ENCODE measurements at places on chromosomes 5 and 9.
A peak's percentile ranks its signal among the peaks of the same experiment; 100 is the strongest.

DNA sequence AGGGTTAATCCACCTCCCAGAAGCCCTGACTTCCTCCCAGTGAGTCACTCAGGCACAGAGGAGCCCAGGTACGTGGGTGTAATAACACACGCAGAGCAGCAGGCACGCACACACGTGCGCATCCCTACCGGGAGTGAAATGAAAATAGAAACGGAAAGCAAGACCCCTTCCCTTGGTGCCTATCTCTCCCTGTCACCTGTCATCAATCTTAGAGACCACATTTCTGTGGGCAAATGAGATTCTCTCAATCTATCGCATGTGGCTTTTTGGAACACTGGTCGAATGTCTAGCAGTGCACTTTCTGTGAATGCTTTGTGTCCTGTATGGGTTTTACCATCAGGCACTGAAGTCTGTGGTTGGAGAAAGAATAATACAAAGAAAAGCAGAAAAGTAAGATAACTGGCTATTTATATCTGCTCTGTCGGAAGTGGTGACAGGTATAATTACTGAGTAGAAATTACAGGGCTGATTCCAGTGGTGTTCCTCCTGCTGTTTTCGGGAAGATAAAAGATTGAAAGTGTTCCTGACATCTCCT is 137.7 kb upstream of the GRIA1 start:
- no peak for DNase-seq

GRCh38 chr5:138611678-138612218 is 36.5 kb upstream of the HSPA9 start:
- DNase-seq = no peak

DNA sequence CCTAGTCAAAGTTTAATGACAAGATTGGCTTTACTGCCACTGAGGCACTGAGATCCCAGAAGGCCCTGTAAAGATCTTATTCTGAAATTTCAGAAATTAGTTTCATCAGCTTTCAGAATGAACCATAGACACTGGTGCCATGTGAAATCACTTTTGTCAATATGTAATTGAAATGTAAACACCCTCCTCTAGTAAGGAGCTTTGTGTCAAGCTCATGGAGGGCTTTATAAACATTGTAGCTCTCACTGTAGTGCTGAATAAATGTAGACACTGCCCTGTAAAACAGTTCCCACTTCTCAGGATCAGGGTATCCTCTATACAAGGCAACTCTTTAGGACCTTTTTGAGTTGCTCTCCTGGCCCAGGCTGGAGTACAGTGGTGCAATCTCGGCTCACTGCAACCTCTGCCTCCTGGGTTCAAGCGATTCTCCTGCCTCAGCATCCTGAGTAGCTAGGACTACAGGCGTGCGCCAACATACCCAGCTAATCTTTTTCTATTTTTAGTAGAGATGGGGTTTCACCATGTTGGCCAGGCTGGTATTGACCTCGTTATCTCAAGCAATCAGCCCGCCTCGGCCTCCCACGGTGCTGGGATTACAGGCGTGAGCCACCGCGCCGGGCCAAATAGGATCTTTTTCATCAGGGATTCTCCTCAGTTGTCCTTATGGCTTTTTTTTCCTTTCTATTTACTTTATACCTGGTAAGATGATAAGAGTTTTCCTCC is 1823.9 kb upstream of the CDH9 start:
- DNase-seq = no peak

GRCh38 chr9:31236344-31236743 is 1148.1 kb upstream of the ACO1 start:
- no peak for DNase-seq

GRCh38 chr9:7974335-7974960 is 174.9 kb upstream of the DMAC1 start:
- no peak for DNase-seq

GRCh38 chr5:117143406-117143805 is 568.8 kb upstream of the SEMA6A start:
- no peak for DNase-seq

DNA sequence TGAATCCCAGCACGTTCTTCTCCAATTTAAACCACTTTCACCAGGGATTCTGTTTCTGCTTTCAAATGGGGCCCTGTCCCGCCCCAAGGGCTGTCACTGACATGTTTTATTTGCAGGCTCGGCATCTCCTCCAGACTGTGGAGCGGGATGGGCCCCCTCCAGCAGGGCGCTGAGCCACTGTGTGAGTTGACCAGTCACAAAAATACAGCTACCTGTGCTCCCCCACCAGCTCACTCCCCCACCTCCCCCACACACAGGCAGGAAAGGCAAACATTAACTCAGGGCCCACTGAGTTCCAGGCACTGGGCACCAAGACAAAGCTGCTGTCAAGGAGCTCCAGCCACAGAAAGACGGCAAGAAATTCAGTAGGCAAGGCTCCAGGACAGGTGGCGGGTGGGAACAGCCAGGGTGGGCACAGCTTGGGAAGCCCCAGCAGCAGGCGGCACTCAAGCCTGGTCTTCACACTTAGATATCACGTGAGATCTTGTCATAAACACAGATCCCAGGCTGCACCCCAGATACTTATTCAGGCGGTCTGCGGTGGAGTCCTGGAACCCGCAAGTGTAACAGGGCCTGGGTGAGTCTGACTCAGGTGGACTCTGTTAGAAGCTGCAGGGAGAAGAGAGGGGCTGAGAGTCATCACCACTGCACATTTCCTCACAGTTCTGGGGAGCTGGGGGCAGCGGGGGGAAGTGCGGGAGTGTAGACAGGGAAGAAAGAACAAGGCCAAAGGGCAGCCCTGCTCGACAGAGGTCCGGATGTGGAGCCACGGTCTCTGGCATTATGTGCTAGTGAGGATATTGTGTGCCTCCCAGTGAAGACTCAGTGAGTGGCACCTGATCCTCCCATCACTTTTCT is 44.7 kb downstream of the OR2V1 start:
- DNase-seq = no peak

- no peak for DNase-seq
Measured at GRCh38 chr5:17680737-17681136, 46.5 kb downstream of the TAF11L14 start.

GRCh38 chr5:87002485-87002884 is 265.2 kb upstream of the RASA1 start:
- no peak for DNase-seq

DNA sequence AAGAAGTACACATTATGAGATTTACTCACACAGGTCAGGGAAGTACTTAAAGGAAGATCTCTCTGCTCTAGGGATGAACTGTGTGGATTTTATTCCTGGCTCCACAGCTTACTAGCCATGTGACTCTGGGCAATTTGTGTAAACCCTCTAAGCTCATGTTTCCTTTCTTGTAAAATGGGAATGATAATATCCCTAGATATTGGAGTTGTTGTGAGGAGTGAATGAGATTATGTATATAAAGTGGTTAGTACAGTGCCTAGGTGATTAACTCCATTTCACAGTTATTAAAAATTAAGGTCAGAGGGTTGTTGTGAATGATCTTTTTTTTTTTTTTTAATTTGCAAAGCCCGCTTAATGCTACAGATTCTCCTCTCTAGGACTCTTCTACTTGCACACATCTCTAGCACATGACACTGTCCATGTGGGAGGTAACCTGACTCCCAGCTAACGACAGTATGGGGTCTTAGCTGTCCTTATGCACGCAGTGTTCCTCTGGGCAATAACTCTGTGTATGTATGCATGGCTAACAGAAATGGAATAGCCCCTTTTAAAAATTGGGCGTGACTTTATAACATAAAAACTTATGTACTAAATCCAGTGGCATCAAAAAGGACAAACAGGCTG is 23.9 kb upstream of the MYOT start:
- DNase-seq = no peak

GRCh38 chr9:13807118-13807517 is 506.8 kb downstream of the NFIB start:
- DNase-seq = no peak

GRCh38 chr9:127943731-127944144 is 6.1 kb upstream of the DPM2 start:
- DNase-seq = peak; percentile 88
